Left lobe of liver (tissue), 2 donors: ENCODE measurements at places on chromosomes 6 and 20. TPM values are rescaled to one million over a fixed set of nuclear protein-coding genes. Genes with fewer than 3 reads are reported as not detected.

- no peak for DNase-seq
Observed at GRCh38 chr6:30360139-30360538, 15.2 kb downstream of the RPP21 start.

DNA sequence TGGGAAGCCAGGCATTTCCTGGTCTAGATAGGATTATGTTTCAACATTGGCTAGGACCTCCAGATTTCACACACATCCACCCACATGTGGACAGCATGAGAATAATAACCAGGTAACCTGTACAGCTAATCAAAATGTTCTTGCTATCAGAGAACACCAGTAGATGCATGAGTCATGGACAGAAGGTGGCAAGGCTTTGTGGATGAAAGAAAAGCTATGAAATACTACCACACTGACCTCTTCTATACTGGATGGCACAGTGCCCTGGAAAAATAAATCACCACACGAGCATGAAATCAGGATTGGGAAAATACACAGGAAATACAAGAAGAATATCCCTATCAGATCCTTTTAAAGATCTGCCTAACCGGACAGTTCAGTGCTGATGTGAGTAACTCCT is 113.0 kb downstream of the GMDS start:
- DNase-seq: no peak

GRCh38 chr20:210809-211502 is 16.1 kb upstream of the DEFB129 start:
- no peak for DNase-seq

DNA sequence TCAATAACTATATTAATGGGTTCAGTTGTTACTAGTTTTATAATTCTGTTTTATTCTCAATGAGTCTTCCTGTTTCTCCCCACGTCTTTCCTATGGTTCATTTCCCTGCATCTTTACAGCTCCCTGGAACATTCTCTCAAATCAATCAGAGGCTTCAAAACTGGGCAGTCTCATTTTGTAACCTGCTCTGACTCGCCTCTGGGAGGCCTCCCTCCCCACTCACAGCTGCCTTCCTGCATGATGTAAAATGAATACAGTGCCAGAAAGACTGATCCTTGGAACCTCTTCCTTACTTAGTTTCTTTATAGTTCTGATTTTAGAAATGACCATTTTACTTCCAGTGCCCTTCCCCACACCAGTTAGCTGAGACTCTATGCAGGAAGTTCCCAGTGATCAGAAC is 103.9 kb downstream of the ESR1 start:
- DNase-seq: no peak

DNA sequence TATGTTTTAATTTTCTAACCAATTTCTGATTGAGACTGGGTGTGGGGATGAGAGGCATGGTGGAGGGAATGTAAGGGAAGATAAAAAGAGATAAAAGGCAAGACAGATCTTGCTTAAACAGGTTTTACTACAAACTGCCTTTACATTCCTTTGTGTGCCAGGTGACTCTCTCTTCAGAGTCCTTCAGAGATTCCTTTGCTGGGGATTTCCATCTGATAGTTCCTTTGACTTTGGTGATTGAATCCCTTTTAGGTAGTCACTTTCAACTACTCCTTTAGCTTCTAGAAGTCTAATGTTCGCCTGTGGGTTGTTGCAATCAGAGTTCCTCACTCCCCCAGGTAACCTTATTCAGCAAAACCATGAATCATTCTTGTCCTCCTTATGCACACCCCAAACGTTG is 283.3 kb upstream of the MANEA start:
- no peak for DNase-seq

DNA sequence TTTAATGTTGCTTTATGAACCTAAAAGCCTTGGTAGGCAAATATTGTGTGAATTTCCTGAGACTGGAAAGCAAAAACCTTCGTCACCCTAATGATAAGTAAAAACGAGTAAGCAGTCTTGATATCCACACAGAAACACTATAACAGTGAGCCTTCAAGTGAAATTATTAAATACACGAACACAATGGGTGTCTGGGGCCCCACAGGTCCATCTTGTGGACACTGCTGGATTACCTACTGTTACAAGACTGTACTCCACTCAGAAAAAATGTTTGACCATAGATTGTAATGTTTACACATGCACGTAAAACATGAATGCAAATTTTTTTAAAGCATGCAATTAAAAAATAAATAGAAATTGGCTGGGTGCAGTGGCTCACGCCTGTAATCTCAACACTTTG is 466.9 kb downstream of the CD83 start:
- DNase-seq: no peak

DNA sequence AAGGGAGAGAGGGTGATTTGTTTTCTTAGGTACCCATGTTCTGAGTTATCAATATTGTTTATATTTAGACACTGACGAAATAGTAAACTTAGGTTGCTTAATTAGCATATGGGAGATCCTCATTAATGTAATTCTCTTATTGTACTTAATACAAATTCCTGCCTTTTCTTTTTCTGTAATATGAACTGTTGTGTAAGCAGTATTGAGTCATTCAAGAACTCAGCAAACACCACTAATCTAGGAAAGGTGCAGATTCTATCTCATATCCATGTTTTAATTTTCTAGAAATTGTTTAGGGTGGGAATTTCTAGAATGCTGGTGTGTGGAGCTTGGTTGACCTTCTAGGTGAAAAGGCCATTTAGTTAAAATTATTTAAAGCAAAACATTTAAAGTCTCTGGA is 216.0 kb downstream of the ZFAND3 start:
- DNase-seq: no peak

- DNase-seq: no peak
Observed at GRCh38 chr20:31897541-31897940, 27.1 kb downstream of the TTLL9 start.

- DNase-seq: no peak
Observed at GRCh38 chr6:154440422-154441043, 70.0 kb downstream of the CNKSR3 start.

DNA sequence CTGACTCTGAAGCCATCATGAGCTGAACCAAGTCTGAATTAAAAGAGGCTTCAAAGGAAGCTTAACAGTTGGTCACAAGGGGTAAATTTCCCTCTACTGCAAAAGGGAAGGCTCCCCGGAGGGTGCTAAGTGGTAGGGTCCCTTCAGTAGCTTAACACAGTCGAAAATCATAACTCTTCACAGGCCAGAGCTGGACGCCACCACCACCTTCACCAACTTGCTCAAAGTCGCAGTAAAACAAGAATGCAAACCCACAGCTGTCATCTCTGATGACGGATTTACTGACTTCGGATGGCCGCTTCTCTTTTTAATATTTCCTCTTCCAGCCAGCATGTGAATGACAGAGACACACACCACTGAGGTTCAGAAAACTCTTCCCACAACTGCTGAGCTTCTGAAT is 144.7 kb upstream of the FBXL4 start:
- DNase-seq: no peak

- DNase-seq: no peak
Observed at GRCh38 chr6:70424291-70424690, 11.0 kb downstream of the FAM135A start.

- no peak for DNase-seq
Observed at GRCh38 chr20:3233131-3233990, 5.6 kb downstream of the SLC4A11 start.

GRCh38 chr6:144033816-144034735 is 26.0 kb upstream of the PLAGL1 start:
- no peak for DNase-seq

GRCh38 chr6:157066781-157067491 is 256.4 kb downstream of the TMEM242 start:
- no peak for DNase-seq

CHRNA4 gene
- total RNA-seq: 145 TPM

EYS gene
- 1.3 TPM for total RNA-seq

CLPSL1 gene
- total RNA-seq: not detected

DLL1 gene
- total RNA-seq: 4.9 TPM

FAM83D gene
- 2.9 TPM for total RNA-seq

LY86 gene
- 0.63 TPM for total RNA-seq

POPDC3 gene
- total RNA-seq: not detected

PET117 gene
- total RNA-seq: 6.3 TPM

NRSN1 gene
- not detected for total RNA-seq

GRM1 gene
- total RNA-seq: not detected

GSTA2 gene
- 45.2 TPM for total RNA-seq

ZBTB12 gene
- total RNA-seq: 0.86 TPM

ABHD16B gene
- total RNA-seq: not detected
